Brain microvascular endothelial cell (primary cell): ENCODE measurements at places on chromosomes 1 and 21.

DNA sequence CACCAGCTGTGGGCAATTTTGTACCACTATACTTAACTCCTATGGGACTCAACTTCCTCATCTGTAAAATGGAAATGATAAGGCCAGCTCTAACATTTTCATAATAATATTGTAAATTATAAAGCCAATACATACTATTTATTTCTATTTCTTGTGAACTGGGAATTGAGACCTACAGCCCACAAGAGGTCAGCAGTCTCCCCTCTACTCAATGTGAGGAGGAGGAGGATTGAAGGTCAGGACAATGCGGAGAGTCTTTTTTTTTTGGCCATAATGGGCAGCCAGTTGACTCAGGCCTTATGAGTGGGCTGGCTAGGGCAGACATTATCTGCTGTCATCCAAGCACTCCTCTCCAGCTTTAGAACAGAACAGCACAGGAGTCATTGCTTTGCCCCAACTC, 90.5 kb downstream of the NUF2 start:
- no peak for DNase-seq

GRCh38 chr1:9180111-9180819, 51.4 kb upstream of the GPR157 start:
- no peak for DNase-seq

- DNase-seq, result peak; percentile 88
These were observed 13.5 kb downstream of the TRAF3IP3 start for GRCh38 chr1:209769171-209769904.

DNA sequence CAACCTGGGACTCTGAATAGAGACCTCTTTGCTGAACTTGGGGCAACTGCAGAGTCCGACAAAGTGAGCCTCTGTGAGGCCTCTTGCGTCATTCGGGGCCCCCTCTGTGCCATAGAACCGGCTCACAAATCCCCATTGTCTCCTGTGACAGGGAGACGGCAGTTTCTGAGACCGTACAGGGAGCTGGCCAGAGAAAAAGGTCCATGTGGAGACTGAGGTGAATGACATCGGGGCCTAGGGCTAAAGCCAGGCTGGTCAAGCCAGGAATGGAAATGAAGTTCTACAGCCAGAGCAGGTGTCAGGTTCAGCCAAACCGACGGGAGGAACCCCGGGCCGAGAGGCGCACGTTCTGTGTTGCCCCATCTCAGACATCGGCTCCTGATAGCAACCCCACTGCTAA, 37.1 kb upstream of the TRIM67 start:
- DNase-seq, result no peak

DNA sequence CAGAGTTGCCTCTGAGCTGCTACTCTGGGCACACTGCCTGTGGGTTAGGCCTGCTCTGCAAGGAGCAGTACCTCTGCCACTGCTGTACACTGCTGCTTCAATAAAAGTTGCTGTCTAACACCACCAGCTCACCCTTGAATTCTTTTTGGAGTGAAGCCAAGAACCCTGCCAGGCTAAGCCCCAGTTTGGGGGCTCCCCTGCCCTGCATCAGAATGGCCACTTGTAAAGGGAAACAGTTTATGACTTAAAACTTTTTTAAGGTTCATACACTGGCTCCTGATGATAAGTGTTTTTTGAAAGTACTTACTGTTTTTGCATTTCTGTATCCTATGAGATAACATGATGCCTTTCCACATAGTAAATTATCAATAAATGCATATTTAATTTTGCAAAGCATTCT, 310.0 kb downstream of the LMO4 start:
- DNase-seq, result no peak

DNA sequence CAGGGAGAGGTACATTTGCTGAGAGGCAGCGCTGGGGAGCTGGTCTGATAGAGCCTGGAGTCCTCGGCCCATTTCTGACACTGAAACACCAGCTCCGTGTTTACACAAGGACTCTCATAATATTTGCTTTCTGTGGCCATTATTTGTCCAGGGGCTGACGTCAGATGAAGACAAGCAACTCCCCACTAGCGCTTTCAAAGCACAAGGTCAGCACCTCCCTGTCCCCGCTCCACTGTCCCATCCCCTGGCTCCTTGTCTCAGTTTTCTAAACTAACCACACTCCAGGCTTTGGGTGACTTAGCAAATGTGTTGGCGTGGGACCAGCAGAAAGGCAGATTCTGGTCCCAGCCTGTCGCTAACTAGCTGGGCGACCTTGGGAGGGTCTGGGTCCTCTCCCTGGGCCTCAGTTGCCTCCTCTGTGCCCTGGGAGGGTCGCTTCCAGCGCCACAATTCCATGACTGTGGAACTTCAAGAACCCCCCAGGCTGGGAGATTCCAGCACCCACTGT, 37.4 kb upstream of the ZBTB40 start:
- peak; percentile 76 for DNase-seq

GRCh38 chr21:27464648-27465047, 497.8 kb upstream of the ADAMTS5 start:
- no peak for DNase-seq

DNA sequence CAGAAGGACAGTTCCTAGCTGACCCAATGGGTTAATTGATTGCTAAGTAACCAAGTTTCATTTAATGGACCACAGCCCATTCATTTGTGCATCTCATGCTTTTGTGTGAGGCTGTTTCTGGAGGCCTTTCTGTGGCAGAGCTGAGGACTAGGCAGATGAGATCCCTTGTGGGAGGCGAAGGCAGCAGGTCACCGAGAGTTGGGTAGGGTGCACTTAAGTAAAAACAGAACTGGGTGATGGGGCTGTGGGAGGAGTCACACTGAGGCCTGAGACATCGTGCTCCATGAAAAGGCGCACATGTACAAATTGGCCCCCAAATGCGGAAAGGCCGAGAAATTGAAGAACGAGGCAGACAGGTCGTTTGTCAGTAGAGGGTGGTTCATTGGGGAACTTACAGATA, 60.9 kb downstream of the S100B start:
- no peak for DNase-seq

DNA sequence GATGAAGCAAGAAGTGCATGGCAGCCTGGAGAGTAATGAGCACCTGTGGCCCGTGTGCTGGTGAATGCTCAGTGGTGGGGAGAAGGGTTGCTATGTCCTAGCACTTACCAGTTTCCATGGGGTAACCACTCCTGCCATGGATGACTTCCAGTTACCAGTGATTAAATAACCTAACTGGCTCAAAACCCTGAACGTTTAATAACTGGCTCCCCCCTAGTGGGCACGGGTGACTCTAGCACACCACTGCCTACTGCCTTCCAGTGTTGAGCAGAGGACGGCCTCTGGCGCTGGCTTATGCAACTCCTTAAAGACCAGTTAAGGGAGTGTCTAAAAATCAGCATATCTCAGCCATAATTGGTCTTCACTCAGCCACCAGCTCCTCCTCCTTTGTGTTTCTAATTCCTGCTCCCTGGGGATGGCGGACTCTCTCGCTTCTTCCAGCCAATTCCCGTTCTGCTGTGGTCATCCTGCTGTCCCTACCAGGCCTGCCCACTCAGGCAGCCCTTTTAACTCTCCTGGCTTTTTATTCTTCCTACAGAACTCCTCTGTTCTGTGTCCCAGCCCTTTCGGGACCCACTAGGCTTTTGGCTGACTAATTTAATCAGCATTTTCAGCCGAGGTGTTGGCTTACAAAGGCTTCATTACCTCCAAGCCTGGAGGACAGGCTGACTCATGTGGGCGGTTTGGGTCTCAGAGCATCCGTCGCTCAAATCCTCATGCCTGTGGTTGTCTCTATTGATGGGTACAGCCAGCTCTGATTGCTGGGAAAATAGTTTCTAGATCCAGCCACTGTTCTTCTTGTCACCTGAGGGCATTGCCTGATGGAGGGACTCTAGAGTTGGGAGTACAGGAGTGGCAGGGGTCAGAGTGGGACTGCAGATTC, 332.4 kb downstream of the CAMTA1 start:
- DNase-seq, result peak; percentile 87

GRCh38 chr1:78779831-78780230, 130.2 kb downstream of the IFI44 start:
- no peak for DNase-seq

GRCh38 chr1:209590405-209590804, 6.9 kb downstream of the CAMK1G start:
- peak; percentile 36 for DNase-seq

- DNase-seq, result no peak
These were observed 9.1 kb downstream of the ADAMTSL4 start for GRCh38 chr1:150558303-150558704.

DNA sequence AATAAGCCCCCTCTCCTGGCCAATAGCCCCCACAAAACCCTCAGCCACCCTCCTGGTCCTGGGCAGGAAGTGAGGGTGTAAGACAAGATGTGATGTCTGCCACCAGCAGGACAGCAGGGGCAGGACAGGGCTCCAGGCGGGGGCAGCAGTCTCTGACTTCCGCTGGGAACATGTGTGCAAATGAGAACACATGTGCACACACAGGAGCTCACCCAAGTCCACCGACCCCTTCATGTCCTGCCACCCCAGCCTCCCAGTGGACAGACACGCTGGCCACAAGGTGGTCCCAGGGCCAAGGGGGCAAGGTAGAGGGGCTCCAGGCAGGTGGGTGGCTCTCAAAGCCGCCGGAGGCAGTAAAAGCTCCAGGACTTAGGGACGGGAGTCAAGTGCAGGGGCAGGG, 60.1 kb downstream of the KCNAB2 start:
- no peak for DNase-seq

DNA sequence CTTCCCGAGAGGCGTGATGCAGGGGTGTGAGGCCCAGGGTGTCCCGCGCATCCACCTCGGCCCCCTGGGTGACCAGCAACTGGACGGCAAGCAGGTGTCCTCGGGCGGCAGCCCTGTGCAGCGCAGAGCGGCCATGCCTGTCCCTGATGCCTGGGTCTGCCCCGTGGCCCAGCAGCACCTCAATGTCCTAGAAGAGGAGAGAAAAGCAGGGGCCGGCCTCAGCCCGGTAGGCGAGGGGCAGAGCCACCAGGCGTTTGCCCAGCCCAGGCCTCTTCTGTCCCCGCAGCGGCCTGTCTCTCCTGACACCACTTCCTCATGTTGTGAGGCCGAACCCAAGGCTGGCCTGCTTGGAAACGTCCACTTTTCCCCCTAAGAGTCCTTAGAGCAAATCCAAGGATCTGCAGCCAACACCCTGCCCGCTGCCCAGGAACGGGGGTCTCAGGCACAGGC, 1.7 kb downstream of the ANKRD65 start:
- DNase-seq, result no peak

- DNase-seq, result peak; percentile 1
These were observed 652.9 kb upstream of the USP24 start for GRCh38 chr1:55868026-55868425.

- DNase-seq, result no peak
These were observed 240.3 kb downstream of the LMX1A start for GRCh38 chr1:165116171-165116570.

DNA sequence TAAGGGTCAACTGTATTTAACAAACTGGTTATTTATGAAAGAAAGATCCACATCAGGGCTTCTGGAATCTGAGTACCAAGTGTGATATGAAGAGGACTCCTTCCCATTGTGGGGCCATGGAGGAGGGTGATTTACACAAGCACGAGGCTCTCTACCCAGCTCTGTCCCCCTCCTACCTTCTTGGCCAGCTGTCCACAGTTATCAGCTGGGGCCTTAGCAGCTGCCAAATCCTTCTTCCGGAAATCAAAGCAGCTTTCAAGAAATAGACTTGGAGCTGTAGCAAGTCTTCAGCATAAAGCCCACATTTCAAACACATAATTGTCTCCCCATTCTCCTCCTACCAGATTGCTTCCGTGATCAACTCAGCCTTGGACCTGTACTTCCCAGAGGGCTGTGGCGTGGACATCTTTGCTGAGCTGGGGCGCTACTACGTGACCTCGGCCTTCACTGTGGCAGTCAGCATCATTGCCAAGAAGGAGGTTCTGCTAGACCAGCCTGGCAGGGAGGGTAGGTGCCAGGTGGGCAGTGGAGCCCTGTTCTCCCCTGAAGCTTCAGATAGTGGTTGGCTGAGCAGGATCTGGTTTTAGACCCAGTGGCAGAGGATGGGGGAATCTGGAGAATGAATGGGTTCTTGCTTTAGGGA, 15.5 kb downstream of the AZIN2 start:
- no peak for DNase-seq

DNA sequence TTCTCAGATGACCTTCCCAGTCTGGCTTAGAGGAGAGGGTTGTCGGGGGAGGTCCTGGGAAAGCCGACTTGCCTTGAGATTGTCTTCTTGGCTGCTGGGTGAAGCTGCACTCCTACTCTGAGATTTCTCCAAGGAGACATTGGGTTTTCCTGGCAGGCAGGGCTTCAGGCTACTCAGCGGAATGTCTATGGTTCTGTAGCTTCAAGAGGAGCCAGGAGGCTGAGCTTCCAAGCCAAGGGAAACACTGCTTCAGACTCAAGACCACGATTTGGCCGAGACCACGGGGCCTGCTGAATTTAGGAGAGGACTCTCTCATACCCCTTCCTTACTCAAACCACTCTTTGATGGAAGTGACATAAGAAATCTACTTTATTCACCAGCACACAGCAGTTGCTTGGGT, 67.8 kb downstream of the NTMT2 start:
- no peak for DNase-seq

GRCh38 chr1:61081686-61082310, 563 bp upstream of the NFIA start:
- no peak for DNase-seq

GRCh38 chr1:22955146-22955545, 17.5 kb downstream of the LACTBL1 start:
- DNase-seq, result no peak

- no peak for DNase-seq
These were observed 88.2 kb downstream of the ZSCAN20 start for GRCh38 chr1:33560680-33561079.

GRCh38 chr1:98668733-98669132, 7.2 kb downstream of the SNX7 start:
- DNase-seq, result no peak

DNA sequence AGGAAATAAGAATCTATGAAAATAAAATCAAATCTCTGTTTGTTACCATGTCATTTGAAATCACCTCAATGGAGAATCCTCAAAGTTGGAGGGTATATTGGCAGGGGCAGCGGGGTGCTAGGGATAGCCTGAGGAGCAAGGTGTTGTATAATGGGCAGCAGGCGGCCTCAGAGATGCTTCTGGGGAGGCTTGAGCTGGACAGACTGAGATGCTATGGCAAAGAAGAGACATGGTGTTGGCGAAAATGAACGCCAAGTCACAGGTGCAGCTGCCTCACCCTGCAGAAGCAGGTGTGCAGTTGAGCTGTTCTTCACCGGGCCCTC, 3.1 kb upstream of the SLC1A7 start:
- DNase-seq, result no peak

DNA sequence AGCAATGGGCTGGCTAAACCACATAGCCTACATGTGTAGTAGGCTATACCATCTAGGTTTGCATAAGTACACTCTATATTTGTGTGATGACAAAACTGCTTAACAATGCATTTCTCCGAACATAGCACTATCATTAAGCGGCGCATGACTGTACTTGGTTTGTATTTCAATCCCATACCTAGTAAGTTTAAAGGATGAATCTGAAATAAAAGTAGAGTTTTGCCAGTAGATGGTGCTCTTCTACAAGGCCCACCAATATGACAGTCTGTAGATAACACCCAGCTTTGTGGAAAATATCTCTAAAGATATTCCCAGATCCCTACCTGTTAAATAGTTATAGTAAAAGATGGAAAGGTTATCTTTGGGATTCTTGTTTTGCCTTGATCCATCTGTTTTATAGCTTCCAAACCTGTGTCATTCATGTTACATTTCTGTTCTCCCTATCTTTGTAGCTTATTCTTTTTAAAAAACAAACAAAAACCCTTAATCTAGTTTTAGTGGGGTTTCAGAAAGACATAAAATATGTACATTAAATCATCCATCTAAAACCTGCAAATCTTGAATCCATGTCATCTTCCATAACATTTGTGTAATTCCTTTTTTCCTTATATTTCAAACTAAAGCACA, 33.9 kb upstream of the ASPM start:
- DNase-seq, result peak; percentile 64

GRCh38 chr1:107785496-107786202, 179.3 kb downstream of the VAV3 start:
- DNase-seq, result no peak

GRCh38 chr1:6732942-6733341, 31.3 kb upstream of the DNAJC11 start:
- no peak for DNase-seq
